ENCODE measurements at places on chromosomes 1 and 21. TPM values are rescaled to one million over a fixed set of nuclear protein-coding genes. Genes with fewer than 3 reads are reported as not detected.

Gene LEFTY2
- polyA plus RNA-seq, result 0.42 TPM

DNA sequence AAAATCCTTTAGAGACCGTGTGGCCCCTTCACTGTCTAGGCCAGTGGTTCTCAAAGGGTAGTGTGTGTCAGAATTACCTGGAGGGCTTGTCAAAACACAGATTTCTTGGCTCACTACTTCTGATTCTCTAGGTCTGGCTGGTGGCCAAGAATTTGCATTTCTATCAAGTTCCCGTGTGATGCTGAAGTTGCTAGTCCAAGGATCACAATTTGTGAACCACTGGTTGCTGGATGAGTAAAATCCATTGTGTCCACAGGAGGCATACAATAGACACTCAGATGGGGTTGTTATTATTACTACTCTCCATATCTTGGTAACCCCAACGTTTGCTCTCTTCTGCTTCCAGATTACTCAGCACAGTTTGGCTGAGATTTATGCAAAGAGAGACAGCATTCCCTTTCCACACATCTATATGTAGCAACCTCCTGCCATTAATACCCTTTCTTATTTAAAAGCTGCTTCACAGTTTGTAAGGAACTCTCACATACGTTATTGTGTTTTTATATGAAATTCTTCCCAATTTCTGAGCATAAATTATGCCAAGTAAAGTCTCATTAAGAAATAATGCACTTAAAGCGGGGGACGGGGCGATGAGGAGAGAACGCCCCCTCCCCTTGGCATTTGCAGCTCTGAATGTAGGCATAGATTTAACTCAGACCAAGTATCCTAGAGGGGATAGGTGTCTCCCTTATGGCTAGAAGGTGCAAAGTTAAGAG lies 720 bp upstream of the TMCC2 start:
- DNase-seq, result peak; percentile 56

GRCh38 chr1:205481218-205481617 lies 23.3 kb upstream of the CDK18 start:
- no peak for DNase-seq

GRCh38 chr1:212668477-212668876 lies 31.2 kb downstream of the BATF3 start:
- no peak for DNase-seq

DNA sequence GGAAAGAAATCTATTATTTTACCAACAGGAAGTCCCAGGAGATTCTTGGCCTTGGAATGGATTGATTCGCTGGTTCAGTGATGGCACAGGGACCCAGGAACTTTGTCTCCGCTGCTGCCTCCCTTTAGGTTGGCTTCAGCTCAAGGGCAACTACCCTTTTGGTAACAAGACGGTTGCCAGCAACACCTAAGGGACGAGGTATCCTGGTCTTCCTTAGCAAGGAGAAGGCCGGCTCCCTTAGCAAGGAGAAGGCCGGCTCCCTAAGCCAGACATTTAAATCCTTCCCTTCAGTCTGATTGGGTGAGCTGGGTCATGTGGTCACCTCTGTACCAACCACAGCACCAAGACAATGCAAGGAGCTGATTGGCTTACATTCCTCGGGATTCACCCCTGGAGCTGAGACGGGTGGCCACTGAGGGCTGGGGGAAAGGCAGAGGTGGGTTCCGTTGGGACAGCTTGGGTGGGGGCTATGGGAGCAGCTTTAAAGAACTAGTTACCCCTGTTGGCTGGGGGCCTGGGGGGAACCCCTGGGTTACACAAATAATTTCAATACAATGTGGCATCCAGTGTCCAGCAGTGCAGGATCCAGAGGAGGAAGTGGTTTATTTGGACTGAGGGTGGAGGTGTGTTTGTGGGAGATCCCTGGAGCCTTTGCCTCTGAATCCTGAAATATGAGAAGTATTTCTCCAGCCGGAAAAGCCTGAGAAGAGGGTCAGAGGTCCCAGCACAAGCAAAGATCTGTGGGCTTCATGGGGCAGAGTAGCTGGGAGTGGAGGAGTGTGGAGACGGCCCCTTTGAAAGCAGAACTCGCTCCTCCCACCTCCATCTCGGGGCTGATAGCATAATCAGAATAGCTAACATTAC lies 20.7 kb upstream of the CLIC4 start:
- DNase-seq, result peak; percentile 96

Data from HepG2 (cell line).